ENCODE measurements at places on chromosomes 12 and 14. TPM values are rescaled to one million over a fixed set of nuclear protein-coding genes. Genes with fewer than 3 reads are reported as not detected.

- no peak for DNase-seq
These were observed 12.1 kb downstream of the LTBR start for GRCh38 chr12:6396031-6396430.

GRCh38 chr12:74890237-74890599, 319.4 kb downstream of the KCNC2 start:
- DNase-seq, result no peak

GRCh38 chr12:40598073-40598472, 94.2 kb upstream of the CNTN1 start:
- DNase-seq, result no peak

DNA sequence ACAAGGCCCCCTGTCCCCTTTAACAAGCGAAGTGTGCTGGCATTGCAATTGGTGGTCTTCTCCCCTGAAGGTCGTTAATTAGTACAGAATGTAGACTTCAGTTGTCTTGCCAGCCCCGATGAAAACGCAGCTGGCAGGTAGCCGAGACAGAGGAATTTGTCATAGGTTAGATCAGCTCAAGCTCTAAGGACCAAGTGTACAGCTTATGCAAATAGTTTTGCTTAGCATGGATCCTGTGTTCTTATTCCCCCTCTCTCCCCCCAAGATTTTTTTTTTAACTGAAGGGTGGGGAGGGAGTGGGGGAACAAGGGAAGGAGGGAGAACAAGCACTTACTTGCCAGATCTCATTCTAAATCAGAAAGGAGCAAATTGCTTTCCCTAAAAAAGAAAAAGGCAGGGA, 58.6 kb upstream of the PARP11 start:
- no peak for DNase-seq

The RPGRIP1 gene
- total RNA-seq, result not detected

- no peak for DNase-seq
These were observed 193.0 kb downstream of the C12orf50 start for GRCh38 chr12:87836190-87836589.

The KRT83 gene
- total RNA-seq, result not detected

The HOXC13 gene
- total RNA-seq, result not detected

Measured in activated T-cell treated with anti-CD3 and anti-CD28 coated beads, Interleukin-2, amount 50 U/mL, for 4 hours (primary cell).